Activated naive CD4-positive, alpha-beta T cell treated with anti-CD3 and anti-CD28 coated beads, Interleukin-2, amount 50 U/mL, for 72 hours (primary cell): ENCODE measurements at places on chromosomes 16 and 17.

DNA sequence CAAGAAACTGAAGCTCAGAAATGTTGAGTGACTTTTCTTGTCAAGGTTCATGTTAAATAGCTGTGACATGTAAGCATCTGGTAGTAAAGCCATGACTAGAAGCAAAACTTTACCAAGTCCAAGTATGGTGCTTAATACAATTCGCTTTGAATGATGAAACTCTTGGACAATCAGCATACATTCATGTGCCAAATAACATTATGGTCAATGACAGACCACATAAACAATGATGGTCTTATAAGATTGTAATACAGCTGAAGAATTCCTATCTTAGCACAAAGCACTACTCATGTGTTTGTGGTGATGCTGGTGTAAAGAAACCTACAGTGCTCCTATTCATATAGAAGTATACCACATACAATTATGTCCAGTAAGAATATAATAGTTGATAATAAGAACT lies 97.1 kb upstream of the RPRML start:
- DNase-seq: no peak

DNA sequence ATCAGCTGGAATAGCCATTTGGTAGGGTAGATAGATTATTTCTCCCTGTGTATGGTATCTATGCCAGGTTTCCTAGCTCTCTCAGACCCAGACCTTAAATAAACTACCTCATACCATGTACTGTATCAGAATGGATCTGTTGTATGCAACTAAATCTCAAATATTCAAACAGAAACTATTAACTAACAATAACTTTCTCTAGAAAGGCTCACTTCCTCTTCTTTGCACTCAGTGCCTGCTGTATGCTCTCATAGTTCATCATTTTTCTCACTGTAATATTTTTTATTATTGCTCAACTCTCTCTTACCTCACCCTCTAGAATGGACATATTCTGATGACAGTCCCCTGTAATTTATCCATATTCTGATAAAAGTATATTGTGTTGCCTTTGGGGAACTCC lies 182.4 kb downstream of the TOX3 start:
- DNase-seq: no peak

DNA sequence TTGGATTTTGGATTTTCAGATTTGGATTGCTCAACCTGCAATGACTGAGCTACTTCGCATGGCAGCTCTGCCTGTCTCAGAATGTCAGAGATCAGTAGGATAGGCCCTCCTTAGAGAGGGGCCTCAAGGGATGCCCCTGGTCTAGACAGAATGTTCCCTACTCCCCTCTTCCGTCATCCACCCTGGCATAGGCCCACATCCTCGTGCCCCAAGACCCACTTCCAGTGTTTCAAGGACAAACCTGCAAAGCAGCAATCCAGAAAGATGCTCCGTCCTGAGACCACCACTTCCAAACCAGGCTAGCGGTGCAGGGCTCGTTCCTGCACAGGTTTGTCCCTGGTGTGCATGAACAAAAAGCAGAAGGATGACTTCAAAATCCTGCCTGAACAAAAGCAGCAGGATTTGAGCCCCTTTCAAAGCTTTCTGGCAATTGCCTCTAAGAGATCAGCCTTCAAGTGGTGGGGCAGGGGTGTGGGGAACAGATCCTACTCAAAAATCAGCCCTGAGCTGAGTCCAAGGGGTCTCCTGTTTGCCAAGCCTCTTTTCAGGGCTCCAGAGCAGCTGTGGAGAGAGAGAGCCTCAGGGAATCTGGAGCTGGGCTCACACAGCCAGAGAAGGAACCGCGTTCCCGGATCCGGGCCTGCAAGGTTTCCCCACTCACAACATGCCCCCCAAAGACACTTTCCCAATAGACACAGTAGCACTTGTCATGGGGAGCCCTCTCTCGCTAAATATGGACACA lies 121.1 kb downstream of the SOCS1 start:
- DNase-seq: no peak

- DNase-seq: no peak
Measured at GRCh38 chr17:60704170-60704569, 26.5 kb downstream of the BCAS3 start.

GRCh38 chr16:67278773-67279295 lies 498 bp upstream of the PLEKHG4 start:
- peak; percentile 67 for DNase-seq
